ENCODE measurements at places on chromosomes 12 and 14.

- no peak for DNase-seq
Measured at GRCh38 chr12:113700943-113701342, 229.3 kb upstream of the LHX5 start.

DNA sequence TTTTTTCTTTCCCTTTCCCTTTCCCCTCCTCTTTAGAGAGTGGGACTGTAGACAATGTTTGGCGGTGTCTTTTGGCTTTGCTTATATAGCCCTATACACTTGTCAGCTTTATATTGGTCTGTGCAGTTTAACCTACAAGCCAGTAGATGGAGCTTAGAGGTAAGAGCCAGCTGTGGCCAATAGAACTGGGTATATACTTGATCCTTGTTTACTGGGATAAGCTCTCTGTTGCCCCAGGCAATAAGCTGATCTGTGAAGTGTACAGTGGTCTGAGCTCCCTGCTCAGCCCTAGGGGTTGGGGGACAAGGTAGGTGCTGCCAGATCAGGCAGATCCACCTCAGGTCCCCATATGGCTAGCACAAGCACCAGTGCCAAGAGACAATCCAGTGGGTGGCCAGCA, 434.1 kb downstream of the NOVA1 start:
- no peak for DNase-seq

DNA sequence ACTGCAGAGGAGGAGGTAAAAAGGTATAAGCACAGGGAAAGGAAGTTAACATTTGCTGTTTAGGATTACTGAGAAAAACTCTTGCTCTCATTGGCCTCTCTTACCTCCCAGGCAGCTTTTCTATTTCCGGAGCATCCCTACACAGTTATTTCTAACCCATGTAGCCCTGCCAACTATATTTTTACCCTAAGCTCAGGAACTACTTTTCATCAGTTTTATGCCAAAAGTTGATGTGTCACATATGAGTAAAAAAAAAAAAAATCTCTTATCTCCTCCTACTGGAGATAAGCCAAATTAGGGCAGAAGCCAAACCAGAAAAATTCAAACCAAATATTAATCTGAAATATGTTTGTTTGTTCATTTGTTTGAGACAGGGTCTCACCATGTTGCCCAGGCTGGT, 34.4 kb upstream of the PSMA6 start:
- no peak for DNase-seq

GRCh38 chr14:100873096-100873482, 30.4 kb downstream of the RTL1 start:
- no peak for DNase-seq

- no peak for DNase-seq
Measured at GRCh38 chr12:131385313-131386166, 325.4 kb upstream of the SFSWAP start.

DNA sequence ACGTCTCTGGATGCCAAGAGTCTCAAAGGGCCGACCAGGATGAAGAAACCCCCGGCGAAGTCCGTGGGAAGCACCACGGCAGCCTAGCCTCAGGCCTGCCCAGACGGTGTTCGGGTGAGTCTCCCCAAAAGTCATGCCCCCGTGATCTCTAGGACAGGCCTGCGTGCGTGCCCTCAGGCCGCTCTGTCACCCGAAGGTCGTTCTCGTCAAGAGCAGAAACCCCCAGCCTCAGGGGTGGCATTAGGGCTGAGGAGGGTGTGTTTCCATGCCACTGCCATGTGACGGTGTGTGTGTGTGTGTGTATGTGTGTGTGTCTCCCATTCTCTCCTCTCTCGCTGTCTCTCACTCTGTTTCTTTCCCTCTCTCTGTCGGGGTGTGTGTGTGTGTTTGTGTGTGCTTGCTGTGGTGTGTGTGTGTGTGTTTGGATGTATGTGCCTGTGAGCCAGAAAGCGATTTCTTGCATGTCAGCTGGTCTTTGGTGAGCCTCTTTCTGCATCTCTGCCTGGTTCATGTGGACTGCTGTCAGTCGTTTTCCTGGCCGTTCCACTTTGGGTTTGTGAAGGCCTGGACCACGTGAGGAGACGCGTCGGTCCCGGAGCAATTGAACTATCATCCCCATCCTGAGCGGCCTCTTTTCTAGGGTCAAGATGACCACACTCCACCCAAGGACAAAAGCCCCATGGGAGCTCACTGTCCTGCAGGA, 772.5 kb upstream of the ALG10B start:
- DNase-seq: no peak

GRCh38 chr12:1930803-1931597, 12.5 kb upstream of the CACNA2D4 start:
- no peak for DNase-seq

DNA sequence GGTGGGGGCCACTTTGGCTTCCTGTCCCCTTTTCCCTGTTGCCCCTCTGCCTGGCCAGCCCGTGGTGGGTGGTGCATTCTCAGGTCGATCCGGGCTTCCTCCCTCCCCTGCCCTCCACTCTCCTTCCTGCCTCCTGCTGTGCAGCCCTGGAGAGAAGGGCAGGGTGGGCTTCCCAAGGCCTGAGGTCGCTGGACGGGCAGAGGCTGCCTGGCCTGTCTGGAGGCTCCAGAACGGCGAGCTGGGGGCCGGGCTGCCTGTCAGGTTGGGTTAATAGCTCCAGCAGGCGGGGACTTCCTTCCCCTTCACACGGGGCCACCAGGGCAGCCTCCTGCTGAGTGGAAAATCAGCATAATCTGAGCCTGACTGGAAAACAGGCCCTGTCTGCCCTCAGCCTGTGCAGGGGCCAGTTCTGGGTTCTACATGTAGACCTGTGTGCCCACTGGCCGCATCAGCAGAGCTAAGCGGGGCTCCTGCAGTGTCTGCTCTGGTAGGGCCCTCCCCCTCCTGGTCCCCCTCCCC, 11.3 kb downstream of the KIF26A start:
- peak; percentile 18 for DNase-seq

DNA sequence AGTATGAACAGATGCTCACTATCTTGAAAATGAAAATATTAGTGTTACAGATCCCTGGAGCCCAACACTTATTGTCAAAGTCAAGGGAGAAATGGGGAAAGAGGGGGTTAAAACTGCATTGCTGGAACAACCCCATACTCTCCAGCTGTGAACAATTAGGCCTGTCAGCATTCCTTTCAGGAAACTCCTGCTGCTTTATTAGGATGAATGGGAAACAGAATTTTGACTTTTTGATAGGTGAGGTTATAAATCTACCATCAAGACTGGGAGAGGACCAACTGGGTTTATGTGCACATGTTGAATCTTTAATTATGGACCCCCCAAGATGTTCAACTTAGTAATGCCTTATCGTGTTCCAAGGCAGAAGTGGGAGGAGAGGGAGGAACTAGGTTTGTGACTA, 85.0 kb downstream of the TMTC1 start:
- no peak for DNase-seq

DNA sequence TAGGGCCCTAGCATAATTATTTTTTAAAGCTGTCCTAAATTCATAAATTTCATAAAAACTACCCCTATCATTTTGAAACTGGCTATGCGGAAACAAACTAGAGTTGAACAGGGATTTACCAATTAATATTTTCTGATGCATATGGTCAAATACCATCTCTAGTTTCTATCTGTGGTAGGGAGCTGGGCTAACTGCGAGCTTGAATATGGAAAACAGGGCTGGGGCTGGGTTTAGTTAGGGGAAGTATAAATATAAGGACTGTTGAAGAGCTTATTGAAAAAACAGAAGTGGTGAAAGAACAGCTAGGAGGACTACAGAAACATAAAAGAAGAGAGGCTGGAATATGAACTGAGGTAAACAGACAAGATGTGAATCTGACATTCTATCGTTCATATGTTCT, 91.8 kb downstream of the SLC38A1 start:
- no peak for DNase-seq

- DNase-seq: no peak
Measured at GRCh38 chr12:86265329-86265695, 9.1 kb upstream of the MGAT4C start.

- no peak for DNase-seq
Measured at GRCh38 chr12:286531-287300, 24.1 kb upstream of the SLC6A13 start.

DNA sequence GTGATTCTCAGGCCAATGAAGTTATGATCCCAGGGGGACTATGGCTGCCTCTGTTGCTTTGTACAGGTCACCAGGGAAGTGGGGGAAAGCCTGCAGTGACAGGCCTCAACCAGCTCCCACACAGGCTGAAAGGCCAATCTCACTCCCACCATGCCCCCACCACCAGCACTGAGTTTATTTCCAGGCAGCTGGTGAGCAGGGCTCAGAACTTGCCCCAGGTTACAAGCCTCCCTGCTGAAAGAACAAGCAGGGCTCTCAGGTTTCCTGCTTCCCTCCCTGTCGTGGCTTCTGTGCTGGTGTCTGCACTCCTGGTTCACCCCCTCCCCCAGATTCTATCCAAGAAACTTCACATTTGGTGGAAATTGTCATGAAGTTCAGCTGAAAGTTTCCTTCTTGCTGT, 260.3 kb downstream of the CCDC59 start:
- DNase-seq: no peak

GRCh38 chr12:21715386-21715785, 57.7 kb upstream of the LDHB start:
- no peak for DNase-seq

- DNase-seq: no peak
Measured at GRCh38 chr14:44404036-44404435, 103.0 kb downstream of the FSCB start.

DNA sequence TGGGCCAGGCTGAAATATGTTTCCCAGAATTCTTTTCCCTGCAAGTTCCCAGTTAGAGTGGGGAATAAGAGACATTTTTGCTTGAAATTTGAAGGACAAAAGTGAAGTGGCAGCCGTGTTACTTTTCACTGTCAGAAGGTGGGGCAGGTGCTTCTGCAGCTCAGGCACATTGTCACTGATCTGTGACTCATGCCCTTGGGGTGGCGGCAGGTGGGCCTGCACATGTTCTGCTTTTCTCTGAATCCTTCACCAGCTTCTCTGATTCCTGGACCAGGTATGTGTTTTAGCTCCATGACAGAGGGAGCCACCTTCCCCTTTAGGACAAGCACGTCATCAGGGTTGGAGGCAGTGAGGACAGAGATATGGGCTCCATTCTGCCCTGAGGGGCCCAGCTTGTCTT, 11.7 kb upstream of the KCNA5 start:
- DNase-seq: no peak

DNA sequence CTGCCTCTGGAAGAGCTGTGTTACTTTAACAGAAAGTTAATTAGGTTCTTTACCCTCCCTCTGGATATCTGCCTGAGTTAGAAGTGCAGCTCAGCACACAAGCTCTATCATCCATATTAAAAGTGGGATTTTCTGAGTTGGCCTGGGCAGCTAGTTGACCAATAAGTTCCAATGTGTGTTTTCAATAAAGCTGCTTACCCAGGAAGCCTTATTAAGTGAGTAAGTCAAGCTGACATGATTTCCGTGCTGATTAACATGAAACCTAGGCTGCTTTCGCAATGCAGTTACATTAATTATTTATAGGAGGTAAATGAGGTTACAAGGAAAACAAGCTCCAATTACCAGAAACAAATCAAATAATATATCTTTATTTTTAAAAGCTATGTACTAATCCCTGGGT, 4.8 kb downstream of the NEUROD4 start:
- DNase-seq: no peak

DNA sequence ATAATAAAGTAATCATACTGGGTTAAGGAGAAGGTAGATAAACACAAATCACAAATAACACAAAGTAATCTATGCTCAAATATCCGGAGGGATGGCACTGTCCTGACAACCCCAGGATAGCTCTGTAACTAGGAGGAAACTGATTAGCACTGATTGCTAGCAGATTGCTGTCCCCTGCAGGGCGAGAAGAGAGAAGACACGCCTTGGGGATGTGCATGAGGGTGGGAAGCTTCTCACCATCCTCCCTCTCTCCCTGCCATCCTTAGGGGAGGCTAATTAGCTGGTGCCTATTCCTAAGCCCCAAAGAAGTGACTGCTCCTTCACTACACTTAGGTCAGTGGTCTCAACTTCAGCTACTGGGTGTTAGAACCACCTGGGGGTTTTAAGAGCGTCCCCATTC, 27.0 kb upstream of the TMEM260 start:
- DNase-seq: no peak

Measured in activated CD4-positive, alpha-beta T cell treated with anti-CD3 and anti-CD28 coated beads, Interleukin-2, amount 50 U/mL, for 48 hours (primary cell).